ENCODE measurements at places on chromosomes 4 and X.

DNA sequence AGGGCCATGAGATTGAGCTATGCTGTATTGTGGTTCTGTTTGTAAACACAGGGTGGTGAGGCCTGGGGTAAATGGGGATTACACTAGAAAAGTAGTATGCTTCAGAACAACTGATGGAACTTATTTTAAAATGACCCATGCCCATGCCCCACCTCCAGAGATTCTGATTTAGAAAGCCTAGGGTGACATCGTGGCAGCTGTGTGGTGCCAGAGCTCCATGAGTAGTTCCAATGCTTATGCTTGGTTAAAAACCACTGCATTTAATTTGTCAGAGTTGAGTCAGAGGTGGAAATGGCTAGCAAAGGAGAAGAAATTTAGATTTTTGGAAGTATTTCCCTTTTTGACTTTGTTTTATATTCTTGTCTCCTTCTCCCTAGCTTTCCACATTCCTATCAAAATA lies 63.4 kb upstream of the PDE5A start:
- no peak for DNase-seq

DNA sequence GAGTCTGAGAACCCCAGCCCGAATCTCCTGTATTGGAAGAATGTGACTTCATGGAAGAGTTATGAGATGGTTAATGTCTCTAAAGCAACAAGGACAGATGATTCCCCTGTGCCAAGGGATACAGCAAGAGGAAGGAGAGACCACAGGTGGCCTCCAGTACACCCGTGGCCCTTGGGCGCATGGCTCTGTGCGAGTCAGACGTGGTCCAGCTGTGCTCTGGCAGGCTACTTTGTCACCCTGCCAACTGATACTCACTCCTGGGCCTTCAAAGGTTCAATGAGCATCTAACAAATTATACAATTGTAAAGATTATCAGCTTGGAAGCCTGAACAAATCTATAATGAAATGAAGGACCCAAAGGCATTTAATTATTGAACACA lies 71.7 kb downstream of the NYX start:
- no peak for DNase-seq

- DNase-seq = no peak
Observed at GRCh38 chr4:98030059-98030458, 113.2 kb downstream of the STPG2 start.

GRCh38 chr4:15654593-15655222 lies 449 bp downstream of the FBXL5 start:
- DNase-seq = peak; percentile 51

GRCh38 chr4:103786014-103786413 lies 66.2 kb upstream of the TACR3 start:
- DNase-seq = peak; percentile 53

GRCh38 chr4:108825737-108826136 lies 62.9 kb upstream of the ETNPPL start:
- DNase-seq = no peak

- DNase-seq = peak; percentile 15
Observed at GRCh38 chr4:3399277-3400194, 42.2 kb upstream of the HGFAC start.

GRCh38 chr4:145937971-145938611 lies 532 bp downstream of the ZNF827 start:
- DNase-seq = peak; percentile 46

DNA sequence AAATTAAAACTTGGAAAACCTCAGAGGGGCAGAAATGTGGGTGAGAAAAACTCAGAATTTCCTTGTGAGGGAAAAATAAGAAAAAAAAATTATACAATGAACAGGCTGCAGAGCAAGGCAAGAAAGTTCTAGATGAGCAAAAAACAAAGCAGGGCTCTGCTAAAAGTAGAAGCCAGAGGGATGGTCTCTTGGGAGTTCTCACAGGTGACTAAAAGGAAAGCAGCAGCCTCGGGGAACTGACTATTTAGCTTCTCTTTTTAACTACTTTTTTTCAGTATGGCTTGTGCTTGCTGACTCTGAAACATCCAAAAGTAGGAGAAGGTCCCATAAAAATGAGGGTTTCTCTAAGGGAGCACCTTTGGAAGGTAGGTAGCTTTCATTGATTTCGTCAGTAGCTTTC lies 36.4 kb downstream of the PCDH19 start:
- DNase-seq = no peak

- no peak for DNase-seq
Observed at GRCh38 chr4:186669159-186669731, 54.4 kb downstream of the FAT1 start.

DNA sequence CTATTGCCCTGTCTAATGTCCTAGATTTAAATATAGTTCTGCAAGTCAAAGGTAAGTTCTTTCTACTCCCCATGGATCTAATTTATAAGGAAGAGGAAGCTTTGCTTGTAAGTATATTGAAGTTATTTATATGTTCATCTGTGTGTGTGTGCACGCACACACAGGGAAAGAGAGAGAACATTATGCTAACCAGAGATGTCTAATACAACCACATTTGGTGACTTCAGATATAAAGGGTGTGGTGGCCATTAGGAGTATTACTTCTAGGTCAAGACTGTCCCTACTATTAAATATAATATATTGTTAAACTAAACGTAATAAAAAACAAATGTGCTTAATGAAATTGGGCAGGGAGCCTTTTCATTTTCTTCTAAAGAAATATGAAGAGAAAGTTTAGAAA lies 4.1 kb downstream of the DCK start:
- no peak for DNase-seq

DNA sequence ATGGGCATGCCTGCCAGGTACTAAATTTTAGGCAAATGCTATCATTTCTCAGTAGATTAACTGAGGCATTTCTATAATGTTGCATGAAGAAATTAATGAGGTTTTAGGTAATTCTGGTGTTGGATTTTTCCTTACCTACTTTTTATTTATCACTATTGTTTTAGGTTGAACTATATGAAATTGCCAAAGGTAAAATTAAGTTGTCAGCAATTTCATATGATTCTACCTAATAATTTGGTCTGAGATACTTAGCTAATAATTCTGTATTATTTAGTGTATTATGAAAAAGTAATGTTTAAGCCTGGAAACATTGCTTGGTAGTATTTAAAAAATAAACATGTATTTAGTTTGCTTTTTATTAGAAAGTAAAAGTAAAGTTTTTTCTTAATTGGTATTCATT lies 22.7 kb downstream of the SLC4A4 start:
- DNase-seq = no peak

DNA sequence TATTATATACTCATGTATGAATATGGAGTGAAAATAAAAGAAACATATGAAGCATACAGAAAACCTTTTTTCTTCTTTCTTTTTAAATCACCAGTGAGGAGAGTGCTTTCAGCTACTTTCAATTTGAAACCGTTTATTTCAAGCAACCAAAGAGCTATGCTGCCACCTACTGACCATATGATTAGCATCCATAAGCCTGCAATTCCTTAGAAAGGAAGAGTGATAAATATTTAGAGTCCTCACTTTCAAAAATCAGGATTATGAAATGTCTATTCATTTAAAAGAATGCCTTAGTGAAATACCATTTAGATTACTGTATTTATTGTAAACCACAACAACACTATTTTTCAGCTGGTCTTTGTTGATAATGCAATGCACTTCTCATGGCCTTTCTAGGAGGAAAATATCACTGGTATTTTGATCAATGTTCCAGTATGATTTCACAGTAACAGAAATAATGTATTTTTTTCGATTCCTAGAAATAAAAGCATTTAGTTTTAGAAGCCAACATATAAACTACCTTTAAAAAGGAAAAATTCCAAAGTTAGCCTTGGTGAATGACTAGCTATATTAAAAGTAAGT lies 667.6 kb downstream of the PCDH18 start:
- peak; percentile 57 for DNase-seq

DNA sequence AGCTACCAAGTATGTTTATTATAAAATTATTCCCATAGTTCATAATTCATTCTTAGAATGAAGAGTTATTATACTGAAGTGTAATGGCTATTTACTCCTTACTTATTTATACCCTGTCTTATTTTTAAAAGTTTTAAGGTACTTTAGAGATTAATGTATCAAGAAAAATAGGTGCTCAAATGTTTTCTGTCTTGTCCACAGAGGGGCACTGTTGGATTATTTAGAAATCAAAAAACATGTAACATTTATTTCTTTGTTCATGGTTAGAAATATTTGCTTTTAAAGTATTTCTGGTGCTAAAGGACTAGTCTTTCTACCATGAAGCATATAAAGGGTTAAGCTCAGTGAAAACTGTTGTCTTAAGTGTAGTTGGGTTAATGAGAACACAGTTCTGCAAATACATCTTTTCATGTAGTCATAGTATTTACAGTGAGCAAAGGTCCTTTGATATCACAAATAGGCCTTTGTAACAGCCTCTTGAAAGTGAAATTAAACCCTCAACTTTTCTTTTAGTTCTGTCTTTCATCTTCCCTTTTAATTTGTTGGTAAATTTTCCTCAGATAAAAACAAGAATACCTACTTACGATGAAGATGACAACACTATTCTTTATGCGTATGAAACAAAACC lies 7.7 kb downstream of the SCML1 start:
- no peak for DNase-seq

GRCh38 chrX:155055494-155055893 lies 15.4 kb downstream of the CMC4 start:
- no peak for DNase-seq

DNA sequence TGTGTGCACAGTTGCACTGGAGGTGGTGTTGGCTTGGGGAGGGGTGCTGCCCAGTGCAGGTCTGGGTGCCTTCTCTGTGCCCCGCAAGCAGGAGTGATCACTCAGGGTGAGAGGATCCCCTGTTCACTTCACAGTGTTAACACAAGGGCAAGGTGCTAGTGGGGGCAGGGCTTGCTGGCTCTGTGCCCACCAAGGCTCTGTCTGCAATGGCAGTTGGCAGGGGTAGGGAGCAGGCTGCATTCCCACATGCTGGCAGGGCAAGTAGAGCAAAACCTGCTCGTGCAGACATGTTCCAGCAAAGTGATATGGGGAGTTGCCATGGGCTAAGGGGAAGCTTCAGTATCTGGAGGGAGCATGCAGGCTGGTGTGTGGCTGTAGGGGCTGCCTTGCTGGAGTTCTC lies 428.0 kb downstream of the ZNF674 start:
- DNase-seq = no peak

- no peak for DNase-seq
Observed at GRCh38 chr4:17939054-17939453, 82.5 kb downstream of the LCORL start.

- peak; percentile 66 for DNase-seq
Observed at GRCh38 chrX:20500171-20500865, 233.6 kb upstream of the RPS6KA3 start.

DNA sequence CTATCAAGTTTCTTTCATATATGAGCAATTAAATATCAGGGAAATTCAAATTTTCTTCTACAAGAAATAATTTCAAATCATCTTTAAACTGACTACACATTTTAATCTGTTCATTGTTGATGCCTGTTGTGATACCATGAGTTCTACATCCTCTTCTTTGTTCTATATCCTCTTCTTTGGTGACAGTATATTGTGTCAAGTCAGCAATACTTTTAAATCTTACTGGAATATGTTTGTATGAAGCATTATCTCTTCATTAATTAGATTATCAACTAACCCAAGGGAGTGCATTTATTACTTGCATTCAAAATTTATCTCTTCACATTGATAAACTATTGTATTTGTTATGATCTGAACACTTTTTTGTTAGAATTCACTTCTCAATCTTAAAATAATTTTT lies 275.0 kb upstream of the INTU start:
- no peak for DNase-seq

- peak; percentile 1 for DNase-seq
Observed at GRCh38 chr4:94758141-94758699, 465 bp downstream of the BMPR1B start.

GRCh38 chr4:78613522-78614321 lies 62.2 kb downstream of the ANXA3 start:
- peak; percentile 7 for DNase-seq

- no peak for DNase-seq
Observed at GRCh38 chrX:68757731-68758130, 71.1 kb upstream of the EFNB1 start.
